Cardiac fibroblast (primary cell): ENCODE measurements at places on chromosomes 5 and 9.

GRCh38 chr9:133692364-133692985, 45.7 kb downstream of the SARDH start:
- DNase-seq = no peak

DNA sequence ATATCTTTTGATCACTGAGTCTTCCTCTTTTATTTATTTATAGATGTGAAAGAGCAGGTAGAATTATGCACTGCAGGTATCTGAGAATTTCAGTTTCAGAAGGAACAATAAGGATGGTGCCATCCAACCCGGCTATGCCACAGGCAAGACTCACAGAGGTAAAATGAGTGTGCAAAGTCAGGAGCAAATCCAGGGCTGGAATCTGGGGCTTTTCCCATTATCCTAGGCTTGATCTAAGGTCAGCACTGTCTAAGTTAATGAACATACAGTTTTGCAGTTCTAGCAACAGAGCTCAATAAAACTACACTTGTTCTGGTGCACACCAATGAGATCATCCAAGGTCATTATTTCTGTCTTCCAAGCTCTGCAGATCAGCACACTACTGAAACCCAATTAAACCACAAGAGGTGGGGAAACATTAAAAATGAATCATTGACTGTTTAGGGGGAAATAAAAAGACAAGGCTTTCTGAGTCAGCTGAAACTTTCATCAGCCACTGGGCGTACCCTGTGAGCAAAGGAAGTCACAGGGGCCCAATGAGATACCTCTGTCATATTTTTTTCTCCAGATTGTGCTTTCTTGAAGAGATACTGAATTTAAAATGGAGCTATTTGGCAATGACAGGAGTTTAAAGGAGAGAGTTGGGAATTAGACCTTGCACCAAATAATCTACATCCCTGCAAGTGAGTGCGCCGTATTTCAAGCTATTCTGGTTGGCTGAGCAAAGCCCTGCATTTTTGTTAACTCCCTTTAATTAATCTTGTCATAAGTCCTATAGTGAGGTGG, 662.2 kb upstream of the ZNF608 start:
- DNase-seq = peak; percentile 69

- DNase-seq = no peak
These were observed 735 bp downstream of the DMRT3 start for GRCh38 chr9:976943-977837.

GRCh38 chr5:157108976-157109375, at the start of gene HAVCR2:
TSS of gene HAVCR2 (minus strand) at chr5:157109044. CDS start at chr5:157108983, 61 bp downstream.
- no peak for DNase-seq

GRCh38 chr5:98173334-98173733, 600.1 kb upstream of the RGMB start:
- DNase-seq = peak; percentile 81

DNA sequence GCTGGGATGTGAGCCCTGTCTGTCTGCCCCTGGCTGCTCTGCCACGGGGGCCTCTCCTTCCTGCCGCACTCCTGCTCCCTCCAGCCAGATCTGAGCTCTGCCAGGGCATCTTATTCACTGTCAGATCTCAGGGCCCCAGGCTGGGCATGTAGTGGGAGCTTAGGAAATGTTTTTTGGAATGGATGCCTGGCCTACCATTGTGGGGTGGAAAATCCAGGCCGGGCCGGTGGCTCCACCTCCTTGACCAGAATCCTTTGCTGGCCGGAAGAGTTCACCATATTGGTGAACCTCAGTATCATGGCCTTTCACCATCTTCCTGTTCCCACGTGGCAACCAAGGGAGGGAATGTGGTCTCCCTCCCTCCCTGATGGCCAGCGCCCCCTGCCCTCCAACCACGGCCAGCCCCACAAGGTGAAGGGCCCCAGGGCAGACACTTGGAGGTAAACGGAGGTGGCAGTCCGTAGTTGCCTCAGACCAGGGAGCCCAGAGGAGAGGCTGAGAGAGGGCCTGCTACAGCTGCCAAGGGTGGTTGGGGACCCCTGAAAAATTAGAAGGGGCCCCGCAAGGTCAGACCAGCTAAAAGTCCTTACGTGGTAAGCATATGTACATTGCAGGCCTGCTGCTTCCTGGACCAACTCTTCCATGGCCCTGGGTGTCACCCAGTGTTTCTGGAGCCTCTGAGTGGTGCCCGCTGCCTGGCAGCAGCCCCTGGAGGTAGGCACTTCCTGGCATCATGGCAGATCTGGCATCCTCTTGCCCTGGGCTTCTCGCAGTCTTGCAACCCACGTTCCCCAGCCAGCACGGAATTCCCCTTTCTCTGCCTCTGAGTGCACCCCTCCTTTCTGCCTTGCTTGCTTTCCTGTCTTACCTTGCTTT, 153.3 kb downstream of the RGS3 start:
- no peak for DNase-seq

DNA sequence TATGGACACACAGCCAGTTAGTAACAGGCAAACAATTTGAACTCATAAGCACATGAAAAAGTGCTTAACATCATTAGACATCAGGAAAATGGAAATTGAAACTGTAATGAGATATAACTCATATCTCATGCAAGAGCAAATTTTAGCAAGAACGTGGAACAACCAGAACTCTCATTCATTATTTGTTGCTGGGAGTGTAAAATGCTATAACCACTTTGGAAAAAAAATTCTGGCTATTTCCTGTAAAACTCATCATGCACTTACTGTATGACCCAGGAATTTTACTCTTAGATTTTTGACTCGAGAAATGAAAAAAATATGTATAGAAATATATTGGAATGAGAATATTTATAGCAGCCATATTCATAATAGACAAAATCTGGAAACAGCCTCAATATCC, 205.7 kb upstream of the PUM3 start:
- DNase-seq = no peak

DNA sequence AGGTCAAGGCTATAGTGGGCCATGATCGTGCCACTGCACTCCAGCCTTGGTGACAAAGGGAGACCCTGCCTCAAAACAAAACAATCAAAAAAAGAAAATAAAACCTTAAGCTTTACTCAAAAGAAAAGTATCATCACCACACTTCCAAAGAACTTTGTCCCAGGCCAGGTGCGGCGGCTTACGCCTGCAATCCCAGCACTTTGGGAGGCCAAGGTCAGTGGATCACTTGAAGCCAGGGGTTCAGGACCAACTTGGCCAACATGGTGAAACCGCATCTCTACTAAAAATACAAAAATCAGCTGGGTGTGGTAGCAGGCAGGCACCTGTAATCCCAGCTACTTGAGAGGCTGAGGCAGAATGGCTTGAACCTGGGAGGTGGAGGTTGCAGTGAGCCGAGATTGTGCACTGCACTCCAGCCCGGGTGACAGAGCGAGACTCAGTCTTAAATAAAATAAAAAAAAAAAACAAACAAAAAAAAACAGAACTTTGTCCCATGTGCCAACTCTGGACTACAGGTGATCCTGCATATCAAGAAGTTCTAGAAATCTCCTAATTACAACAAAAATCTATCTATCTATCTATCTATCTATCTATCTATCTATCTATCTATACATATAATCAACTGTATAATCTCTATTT, 19.7 kb downstream of the CLINT1 start:
- DNase-seq = no peak

- no peak for DNase-seq
These were observed 8.4 kb upstream of the RGS7BP start for GRCh38 chr5:64497386-64497785.

GRCh38 chr5:31194468-31194813, 955 bp downstream of the CDH6 start:
- peak; percentile 18 for DNase-seq

- no peak for DNase-seq
These were observed 76.1 kb upstream of the ASS1 start for GRCh38 chr9:130368631-130369103.

DNA sequence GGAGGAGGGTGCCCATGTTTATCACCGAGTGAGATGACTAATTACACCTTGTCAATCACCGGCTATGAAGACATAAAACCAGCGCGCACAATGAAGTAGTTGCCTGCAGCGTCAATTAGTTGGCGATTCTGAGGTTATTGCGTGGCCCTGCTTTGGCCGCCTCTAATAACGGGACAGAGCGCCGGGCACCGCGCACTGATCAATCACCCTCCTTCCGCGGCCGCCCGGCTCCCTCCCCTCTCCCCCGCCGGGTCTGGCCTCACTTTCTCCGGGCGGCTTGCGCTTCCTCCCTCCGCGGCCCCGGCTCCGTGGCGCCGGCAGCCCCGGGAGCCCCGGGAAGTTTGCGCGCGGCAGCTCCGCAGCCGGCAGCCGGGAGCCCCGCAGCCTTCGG, 3.3 kb upstream of the LHX2 start:
- no peak for DNase-seq

DNA sequence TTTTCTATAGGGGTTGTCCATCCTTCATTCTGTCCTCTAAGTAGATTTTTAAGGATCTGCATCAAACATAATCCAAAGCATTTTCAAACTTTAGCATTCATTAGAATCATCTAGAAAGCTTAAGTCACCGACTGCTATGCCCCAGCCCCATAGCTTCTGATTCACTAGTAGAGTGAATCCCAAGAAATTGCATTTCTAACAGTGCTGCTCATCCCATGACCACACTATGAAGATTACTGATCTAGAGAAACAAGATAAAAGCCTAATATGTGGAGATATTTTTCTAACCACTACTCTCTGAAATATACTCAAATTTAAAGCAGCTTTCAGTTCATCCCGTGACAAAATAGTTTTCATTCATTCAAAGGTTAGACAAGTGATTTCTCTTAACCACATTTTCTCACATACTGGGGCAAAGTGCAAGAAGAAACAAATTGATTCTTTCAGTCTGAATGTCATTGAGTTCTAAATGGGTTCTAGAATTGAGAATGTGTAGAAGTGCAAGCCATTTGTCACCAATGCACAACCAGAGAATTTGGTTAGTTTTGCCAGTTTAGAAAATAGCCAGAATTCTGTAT, 286.9 kb upstream of the CD180 start:
- DNase-seq = no peak

- no peak for DNase-seq
These were observed 37.9 kb upstream of the IDNK start for GRCh38 chr9:83584995-83585394.

- DNase-seq = no peak
These were observed 52.1 kb downstream of the NSG2 start for GRCh38 chr5:174097486-174098185.
